ENCODE measurements at places on chromosomes 2 and 18.

GRCh38 chr2:9212010-9212635, 5.5 kb downstream of the ASAP2 start:
- no peak for DNase-seq

GRCh38 chr2:29702276-29702675, 219.1 kb downstream of the ALK start:
- no peak for DNase-seq

- no peak for DNase-seq
Measured at GRCh38 chr2:239880396-239880795, 144.7 kb downstream of the NDUFA10 start.

DNA sequence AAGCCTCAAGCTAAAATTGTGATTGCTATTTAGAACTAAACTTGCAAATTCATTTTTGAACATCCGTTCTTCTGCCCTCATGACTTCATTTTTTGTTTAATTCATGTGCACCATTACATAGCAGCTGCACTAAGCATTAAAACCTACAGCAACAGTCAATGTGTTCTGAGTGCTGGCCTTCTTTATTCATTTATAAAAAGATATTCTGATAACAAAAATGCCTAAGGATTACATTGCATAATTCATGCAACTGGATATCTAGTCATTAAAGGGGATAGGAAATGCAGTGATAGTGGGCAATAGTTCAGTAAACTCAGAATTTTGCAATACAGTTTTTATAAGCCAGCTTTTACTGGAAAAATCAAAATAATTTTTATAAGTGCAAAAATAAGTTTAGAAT, 294.4 kb upstream of the EPC2 start:
- no peak for DNase-seq

DNA sequence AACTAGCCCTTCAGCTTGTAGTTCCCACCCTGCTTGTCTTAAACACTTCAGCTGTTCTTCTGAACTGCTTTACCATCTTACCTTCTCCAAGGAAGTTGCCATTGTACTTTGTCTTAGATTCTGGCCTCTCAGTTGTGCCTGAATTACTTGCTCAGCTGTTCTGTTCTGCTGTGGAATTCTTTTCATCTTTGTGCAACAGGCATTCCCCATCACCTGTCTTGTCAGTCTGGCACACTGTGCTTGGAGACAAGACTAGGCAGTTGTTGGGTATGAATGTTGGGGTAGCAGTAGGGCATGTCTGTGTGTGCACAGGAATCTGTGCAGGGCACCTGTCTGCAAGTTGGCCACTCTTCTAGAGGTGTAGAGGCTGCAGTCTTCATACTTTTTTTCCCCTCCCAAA, 38.7 kb downstream of the PHLPP1 start:
- DNase-seq = no peak

DNA sequence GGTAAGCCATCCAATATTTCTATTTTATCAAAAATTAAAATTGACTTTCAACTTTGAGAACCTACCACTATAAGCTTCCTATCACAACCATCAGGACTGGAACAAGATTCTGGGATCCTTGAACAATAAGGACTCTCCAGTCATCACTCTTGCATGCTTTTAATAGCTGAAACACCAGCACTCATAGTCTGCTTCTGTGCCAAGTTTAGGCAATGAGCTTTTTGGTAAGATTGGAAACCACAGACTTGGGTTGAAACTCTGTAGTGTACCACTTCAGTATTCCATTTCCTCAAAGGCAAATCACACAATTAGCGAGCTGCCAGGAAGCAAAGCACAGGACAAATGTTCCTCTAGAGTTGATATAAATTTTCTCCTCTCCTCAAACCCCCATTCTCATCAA, 1065.8 kb upstream of the SLC39A10 start:
- no peak for DNase-seq

GRCh38 chr2:191114403-191114886, 36.3 kb downstream of the STAT4 start:
- DNase-seq = peak; percentile 12

DNA sequence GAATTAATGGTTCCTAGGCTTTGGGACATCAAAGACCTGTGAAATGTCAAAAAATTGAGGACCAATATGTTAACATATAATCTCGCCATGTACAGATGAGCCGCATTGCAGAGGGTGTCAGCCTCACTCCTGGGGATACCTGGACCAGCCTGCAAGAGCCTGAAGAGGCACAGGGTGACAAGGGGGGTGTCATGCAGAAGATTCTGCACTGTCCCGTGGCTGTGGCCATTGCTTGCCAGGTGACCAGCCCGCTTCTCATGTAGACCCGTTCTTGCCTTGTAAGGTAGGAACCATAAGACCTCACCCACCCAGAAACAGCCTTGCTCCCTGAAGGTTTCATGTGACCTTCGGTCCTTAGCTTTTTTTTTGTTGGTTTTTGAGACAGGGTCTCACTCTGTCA, 37.5 kb downstream of the TMEM37 start:
- DNase-seq = no peak

GRCh38 chr2:161379740-161380139, 36.4 kb upstream of the TBR1 start:
- no peak for DNase-seq
